ENCODE measurements at places on chromosomes 16 and 17.

- no peak for DNase-seq
Measured at GRCh38 chr17:77365584-77366186, 224.9 kb downstream of the SEC14L1 start.

GRCh38 chr16:17026600-17027242 lies 444.0 kb downstream of the XYLT1 start:
- no peak for DNase-seq

GRCh38 chr16:14011846-14012245 lies 59.3 kb upstream of the MRTFB start:
- DNase-seq = no peak

- no peak for DNase-seq
Measured at GRCh38 chr17:62882284-62882683, 74.2 kb upstream of the MARCHF10 start.

DNA sequence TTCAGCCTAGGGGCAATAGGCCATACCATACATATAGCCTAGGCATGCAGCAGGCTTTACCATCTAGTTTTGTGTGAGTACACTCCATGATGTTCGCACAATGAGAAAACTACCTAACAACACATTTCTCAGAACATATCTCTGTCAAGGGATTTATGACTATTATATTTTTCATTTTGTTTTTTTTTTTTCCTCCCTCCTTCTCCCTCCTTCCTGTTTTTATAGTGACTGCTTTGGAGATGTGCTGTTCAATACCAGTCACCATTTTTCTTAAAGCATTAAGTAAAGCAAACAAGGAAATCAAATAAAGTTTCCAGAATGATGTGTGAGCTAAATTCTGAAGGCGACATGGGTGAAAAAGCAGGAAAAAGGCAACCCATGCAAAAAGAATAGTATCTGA lies 194.6 kb downstream of the STX8 start:
- DNase-seq = no peak

DNA sequence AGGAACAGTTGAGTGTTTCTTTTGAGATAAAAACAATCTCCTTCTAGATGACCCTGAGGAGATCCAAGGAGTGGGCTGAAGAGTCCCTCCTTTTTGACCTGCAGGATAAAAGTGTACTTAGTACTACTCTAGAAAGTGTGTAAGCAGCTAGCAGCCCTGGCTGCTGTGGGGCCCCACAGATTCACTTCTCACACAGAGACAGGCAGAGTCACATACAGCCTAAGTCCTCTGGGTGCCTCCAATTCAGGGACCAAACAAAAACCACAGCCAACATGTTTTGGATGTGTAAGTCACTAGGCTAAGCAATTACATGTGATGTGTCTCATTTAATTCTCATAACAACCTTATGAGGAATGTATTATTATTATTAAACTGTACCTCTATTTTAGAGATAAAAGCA lies 97.1 kb downstream of the TMEM100 start:
- DNase-seq = no peak

DNA sequence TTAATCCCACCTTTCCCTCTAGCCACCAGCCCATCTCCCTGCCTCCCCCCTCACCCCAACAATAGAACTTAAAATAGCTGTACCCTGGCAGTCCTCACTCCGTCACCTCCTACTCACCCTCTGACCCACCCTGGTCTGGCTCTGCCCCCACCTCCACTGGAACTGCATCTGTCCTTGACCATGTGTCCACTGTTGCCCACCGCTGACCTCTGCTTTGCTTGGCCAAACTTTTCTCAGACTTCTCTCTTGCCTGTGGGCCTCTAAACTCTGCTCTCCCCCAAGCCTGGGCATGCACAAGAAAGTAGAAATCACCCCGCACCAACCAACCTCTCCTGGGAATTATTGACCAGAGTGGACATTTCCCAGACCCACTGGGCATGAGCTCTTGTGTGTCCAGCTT lies 169.8 kb downstream of the WSCD1 start:
- no peak for DNase-seq

GRCh38 chr16:7182510-7183109 lies 150.0 kb upstream of the RBFOX1 start:
- DNase-seq = no peak

- no peak for DNase-seq
Measured at GRCh38 chr17:77666881-77667395, 291.6 kb upstream of the TNRC6C start.

DNA sequence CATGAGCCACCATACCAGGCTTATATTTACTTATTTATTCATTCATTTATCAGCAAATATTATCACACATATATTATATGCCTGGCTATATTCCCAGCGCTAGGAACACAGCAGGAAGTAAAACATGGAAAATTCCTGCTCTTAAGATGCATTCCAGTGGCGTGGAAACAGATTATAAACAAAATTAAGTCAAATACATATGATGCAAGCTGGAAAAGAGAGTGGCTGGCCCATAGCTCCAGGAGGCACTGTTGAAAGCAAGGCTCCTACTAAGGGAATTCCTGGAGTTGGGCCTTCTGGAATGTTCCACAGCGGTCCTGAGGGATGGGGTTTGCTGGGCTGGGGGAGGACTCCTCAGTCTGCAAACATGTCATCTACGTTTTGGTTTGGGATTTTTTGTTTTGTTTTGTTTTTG lies 18.4 kb downstream of the ADCY9 start:
- no peak for DNase-seq

GRCh38 chr16:30458561-30459394 lies 13.1 kb upstream of the SEPHS2 start:
- DNase-seq = no peak
